ENCODE measurements at places on chromosomes 5 and 9.

DNA sequence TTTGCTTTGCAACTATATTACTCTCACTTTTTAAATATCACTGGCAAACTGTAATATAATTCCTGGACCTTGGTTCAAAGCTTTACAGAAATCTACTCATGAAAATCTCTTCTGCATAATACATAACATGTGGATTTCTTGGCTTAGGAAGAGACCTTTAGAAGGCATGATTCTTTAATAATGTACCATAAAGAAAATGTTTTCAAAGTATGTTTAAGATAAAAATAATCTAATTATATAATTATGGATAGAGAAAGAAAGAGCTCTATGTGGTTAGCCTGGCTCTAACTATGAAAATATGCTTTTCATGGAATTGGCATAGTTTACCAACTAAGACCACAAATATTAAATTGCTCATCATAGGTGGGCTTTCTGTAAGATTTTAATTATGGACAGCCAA is 817.8 kb downstream of the TLE1 start:
- no peak for DNase-seq

- no peak for DNase-seq
Observed at GRCh38 chr5:155897761-155898160, 429.2 kb upstream of the SGCD start.

DNA sequence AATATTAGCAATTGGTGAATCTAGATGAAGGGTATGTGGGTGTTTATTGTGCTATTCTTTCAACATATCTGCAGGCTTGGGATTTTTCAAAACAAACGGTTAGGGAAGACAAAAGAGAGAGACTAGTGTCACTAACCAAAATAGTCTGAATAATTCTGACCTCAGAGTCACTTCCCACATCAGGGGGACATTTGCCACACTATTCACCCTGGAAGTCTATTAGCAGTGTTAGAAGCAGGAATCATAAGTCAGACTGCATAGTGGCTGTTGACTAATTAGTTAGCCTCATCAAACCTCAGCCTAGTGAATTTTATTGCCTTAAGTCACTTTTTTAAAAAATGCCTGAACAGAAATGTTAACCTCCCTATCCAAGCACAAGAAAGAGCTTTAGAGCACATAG is 169.2 kb upstream of the RGMB start:
- no peak for DNase-seq

DNA sequence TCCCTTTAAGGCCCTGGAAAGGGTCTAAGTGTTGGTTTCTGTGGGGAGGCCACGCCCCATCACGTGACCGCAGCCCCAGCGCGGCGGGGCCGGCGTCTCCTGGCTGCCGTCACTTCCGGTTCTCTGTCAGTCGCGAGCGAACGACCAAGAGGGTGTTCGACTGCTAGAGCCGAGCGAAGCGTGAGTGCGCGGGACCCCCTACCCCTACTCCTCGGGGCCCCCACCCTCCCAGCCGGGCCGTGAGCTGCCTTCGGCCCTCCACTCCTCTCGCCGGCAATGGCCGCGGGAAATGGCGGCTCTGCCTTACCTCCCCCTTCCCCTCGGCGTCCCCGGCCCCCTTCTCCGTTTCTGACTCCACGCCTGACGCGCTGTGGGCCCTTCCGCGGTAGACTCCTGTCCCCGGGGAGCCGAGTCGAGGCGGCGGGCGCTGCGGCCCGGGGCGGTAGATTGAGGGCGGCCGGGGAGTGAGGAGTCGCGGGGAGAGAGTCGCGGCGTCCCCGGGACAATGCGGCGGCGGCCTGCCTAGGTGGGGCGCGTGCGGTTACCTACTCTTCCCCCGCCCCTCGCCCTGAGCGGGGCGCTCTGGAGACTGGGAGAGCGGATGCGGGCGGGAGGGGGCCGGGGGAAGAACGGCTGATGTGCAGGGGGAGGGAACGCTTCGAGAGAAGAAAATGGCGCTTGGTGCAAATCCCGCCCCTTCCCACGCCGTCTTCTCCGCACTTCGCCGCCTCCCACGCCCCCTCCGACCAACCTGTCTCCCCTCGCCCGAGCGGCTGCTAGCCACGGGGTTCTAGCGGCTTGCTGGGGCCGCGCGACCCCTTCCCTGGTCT is at the start of gene SUB1:
SUB1 (plus strand) TSS at position 112 of the 830 bp plus-strand sequence. CDS start 2,956 bp downstream, outside the sequence.
- peak; percentile 63 for DNase-seq

- DNase-seq: no peak
Observed at GRCh38 chr5:64190562-64191306, 25.1 kb downstream of the RNF180 start.
